ENCODE measurements at places on chromosomes 3 and 15.

DNA sequence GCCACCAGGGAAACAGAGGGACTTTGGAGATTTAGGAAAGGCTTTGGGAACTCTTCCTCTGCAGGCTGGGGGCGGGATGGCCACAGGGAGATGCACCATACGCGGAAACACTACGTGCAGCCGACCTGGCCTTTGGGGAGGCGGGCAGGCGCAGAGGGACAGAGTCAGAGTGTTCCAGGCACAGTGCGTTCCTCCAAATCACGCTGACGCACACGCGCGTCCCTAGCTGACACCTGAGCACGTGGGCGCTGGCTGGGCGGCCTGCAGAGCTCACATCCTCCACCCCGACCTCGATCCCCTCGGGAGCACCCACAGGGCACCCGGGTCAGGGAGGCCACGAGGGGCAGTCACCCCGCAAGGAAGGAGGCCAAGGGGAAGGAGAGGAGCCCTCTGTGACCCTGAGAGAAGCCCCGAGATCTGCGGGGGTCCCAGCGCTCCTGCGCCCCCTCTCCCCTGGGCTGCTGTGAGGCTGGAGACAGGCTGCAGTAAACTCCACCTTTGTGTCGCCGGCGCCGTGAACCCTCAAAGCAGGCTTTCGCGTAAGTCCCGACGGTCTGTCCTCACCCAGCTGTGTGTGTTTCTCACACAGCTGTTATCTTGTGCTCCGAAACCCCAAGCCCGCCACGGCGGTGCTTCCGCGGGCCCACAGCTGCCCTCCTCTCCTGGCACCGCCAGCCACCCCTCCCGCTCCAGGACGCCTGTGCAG lies 196.3 kb downstream of the OCA2 start:
- DNase-seq: no peak

DNA sequence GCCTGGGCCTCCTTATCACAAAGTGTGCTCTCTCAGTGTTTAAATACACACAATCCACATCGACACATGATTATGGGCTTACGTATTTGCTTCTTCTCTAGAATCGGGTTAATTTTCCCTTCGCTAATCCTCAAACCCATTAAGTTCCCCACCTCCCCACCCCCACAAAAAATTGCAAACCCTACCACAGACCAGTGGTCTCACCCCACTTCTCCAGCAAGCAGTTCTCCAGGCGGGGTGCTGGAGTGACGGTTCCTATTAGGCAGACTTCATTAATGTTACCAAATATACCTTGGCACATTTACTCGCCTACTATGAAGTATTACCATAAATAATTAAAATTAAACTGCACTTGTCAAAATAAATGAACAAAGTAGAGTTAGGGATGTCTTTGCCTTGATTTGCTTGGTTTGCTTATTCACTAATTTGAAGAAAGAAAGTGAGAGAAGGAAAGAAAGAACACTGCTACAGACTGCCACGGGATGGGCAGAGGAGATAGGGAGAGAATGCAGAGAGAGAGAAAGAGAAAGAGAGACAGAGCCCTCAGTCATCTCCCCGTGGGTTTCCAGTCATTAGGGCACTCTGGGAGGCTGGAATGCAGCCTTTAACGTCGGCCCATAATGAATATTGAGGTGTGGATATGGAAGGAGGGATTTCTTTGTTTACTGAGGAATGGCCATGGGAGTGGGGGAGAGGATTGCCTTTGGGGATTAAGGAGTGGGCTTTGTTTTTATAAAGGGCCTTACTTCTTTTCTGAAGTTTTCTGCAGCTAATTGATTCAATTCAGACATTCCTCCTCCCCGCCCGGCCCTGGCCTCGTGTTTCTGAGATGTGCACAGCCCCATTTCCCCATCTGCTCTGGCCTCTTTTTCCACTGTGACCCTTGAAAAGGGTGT lies 39.7 kb upstream of the POLG start:
- DNase-seq: no peak

DNA sequence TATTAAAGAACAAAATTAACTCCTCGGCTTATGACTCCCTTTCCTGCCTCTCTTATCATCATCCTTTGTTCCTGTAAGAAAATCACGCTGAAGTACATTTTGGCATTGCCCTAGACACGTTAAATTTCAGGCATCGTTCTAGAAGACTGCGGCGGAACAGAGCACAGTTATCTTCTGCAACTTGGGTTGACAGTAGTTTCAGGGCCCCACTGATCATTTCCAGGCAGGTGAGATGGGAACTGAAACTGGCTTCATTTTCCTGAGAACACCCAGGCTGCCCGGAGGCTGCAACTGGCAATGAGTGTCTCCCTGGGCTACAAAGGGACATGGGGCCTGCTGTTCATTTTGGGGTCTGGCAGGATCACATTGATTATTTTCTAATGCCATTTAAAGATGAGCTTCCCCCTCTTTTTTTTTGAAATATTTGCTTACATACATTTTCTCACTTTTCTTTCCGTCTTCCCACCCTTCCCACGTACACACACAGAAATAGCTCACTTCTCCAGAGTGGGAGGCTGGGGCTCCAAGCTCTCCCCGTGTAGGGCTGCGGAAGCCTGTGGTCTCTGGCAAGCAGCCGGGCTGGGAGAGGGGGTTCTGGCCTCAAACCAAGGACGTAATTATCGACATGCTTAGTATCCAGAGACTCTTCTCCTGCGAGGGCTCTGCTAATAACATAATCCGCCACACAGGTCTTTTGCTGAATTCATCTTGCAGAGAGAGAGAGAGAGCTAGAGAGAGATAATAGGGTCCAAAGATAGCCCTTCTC lies 267.4 kb downstream of the ABHD5 start:
- DNase-seq: no peak

GRCh38 chr3:103614719-103615118 lies 1179.9 kb downstream of the ZPLD1 start:
- no peak for DNase-seq

DNA sequence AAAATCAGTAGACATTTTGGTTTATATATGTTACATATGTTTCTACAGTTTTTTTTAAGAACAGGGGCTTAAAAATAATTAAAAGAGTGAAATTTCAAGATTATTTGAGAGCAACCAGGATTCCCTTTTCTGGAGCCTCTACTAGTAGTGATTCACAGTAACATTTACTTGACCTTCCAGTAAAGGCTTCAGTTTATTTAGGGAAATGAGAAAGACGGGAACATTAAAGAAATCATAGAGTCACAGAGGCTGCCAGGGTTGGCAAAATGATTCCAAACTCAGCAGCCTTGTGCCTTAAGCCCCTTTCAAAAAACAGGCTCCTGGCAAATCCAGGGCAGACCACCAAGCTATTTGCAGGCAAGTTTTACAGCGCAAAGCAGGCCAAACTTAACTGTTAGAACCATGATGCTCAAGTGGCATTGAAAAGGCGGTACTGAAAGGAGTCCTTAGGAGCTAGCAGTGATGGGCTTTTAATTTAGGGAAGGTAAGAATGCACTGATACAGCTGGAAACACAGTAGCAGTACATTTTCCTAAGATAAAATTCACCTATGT lies 201.1 kb upstream of the ADAMTS9 start:
- DNase-seq: no peak

All from right cardiac atrium (tissue), 5 donors.